AG04450 (cell line): ENCODE measurements at places on chromosomes 5 and 9. TPM values are rescaled to one million over a fixed set of nuclear protein-coding genes. Genes with fewer than 3 reads are reported as not detected.

DNA sequence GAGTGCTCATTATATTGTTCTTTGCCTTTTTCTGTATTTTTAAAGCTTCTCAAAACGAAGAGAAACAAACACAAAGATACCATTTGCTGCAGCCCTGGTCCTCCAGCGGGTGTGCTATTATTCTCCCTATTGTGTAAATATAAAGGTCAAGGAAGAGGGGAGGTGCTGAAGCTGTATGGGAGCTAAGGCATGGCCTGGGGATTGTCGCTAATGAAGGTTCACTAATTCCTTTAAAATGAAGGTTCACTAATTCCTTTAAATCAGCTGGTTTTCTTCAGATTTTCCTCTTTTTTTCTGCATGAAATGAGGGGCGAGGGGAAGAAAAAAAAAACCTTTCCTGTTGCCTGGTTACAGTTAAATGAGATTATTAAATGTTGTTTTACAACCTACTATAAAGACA lies 74.5 kb upstream of the MAP1B start:
- no peak for DNase-seq

DNA sequence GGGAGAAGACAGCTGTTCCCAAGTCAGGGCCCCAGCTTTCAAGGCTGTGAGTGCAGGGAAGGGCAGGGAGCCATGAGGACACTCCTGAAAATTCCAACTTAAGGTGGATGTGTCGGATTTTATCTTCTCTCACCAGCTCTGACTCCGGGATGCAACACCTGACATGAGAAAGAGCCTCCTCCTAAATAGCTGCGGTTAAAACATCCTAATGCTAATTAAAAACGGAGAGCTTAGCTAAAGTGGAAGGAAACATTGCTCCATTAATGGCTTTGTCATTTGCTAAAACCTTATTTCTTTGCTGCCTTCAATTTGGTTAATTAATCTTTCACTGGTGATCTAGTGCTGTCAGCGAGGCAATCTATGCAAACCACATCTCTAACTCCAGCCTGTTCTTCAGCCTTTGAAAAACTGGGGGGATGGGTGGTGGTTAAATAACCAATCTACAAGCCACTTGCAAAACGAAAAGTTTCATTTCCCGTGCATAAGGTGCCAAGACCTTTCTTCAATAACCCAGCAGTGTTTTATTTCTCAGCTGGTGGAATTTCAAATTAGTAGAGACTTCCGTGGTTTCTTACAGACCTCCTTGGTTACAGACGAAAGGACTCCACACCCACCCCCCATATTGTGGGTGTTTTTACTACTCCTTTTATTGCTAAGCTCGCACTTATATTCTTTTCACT lies 379.6 kb downstream of the MLLT3 start:
- no peak for DNase-seq

GRCh38 chr5:171911152-171911551 lies 95.3 kb downstream of the FBXW11 start:
- no peak for DNase-seq

- DNase-seq, result no peak
Measured at GRCh38 chr5:161051920-161052500, 200.0 kb upstream of the ATP10B start.

GRCh38 chr5:138966236-138966985 lies 91.3 kb upstream of the LRRTM2 start:
- DNase-seq, result no peak

GRCh38 chr5:103000089-103000488 lies 119.8 kb downstream of the GIN1 start:
- DNase-seq, result no peak

The IFNA10 gene
- polyA plus RNA-seq, result not detected in 2 replicates
